Astrocyte (in vitro differentiated cells and primary cell): ENCODE measurements at places on chromosomes 12 and 14. TPM values are rescaled to one million over a fixed set of nuclear protein-coding genes. Genes with fewer than 3 reads are reported as not detected.

CD163L1 gene
- total RNA-seq = 1.3 and 1.6 TPM in 2 replicates

OASL gene
- total RNA-seq = 0.75 and 1.3 TPM in 2 replicates

OTX2 gene
- total RNA-seq = 2.3 and 8.2 TPM in 2 replicates

CYP46A1 gene
- 0.41 and 0.52 TPM in 2 replicates for total RNA-seq

KRT5 gene
- 0.25 TPM in 1 of 2 replicates, not detected in the other for total RNA-seq

CARMIL3 gene
- total RNA-seq = 0.34 and 0.38 TPM in 2 replicates

DNA sequence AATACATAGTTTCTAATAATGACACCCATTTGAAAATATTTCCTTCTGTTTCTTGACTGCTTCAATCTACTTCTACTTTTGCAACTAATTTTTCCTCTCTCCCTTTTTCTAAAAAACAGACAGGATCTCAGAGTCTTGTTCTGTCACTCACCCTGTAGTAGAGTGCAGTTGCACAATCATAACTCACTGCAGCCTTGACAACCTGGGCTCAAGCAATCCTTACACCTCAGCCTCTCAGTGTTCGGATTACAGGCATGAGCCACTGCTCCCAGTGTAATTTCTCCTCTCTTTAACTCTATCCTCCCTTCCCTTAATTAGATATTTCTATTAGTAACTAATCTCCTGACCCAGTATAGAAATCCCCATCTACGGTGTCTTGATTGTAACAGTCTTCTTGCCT, 45.4 kb downstream of the SENP1 start:
- DNase-seq = no peak

- DNase-seq = no peak
Measured at GRCh38 chr12:127745469-127746212, 521.3 kb upstream of the TMEM132C start.

DNA sequence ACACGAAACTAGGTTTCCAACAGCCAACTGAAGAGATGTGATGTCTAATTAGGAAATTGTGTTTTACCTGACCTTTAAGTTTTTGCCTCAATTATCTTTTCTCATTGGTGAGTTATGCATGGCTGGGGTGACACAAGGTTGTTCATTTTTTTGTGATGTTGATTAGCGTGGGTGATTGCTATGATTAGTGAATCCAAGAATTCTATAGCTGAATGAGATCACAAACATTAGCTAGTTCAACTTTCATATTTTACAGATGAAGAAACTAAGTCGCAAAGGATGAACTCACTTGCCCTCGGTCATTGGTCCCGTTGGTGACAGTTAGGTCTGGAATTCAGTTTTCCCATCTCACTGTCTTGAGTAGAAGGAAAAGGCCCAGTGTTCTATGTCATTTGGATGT, 32.6 kb upstream of the LMNTD1 start:
- peak; percentile 6 for DNase-seq

DNA sequence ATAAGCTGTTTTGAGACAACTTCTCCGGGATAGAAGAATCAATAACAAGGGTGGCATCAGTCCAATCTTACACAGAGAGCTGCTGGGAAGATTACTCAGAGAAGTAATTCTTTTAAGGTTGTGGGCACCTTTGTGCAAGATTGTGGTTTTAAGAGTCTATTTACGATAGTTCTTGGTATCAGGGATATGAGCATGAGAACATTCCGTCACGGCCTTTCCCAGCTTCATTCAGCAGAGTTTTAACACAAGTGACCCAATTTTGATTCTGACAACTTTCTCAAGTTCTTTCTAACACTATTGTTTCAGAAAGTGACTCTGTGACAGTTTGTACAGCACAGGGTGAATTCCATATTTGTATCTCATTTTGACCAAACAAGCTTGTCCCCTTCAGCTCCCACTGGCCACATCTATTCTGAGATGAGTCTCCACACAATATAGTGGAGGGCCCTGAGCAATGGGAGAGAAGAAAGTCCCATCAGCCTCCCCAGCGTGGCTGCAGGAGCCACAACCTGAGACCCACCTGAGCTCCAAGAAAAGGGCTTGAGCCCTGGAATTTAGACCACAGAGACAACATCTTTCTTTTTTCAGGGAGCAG, 869.2 kb downstream of the TMEM121 start:
- no peak for DNase-seq

DNA sequence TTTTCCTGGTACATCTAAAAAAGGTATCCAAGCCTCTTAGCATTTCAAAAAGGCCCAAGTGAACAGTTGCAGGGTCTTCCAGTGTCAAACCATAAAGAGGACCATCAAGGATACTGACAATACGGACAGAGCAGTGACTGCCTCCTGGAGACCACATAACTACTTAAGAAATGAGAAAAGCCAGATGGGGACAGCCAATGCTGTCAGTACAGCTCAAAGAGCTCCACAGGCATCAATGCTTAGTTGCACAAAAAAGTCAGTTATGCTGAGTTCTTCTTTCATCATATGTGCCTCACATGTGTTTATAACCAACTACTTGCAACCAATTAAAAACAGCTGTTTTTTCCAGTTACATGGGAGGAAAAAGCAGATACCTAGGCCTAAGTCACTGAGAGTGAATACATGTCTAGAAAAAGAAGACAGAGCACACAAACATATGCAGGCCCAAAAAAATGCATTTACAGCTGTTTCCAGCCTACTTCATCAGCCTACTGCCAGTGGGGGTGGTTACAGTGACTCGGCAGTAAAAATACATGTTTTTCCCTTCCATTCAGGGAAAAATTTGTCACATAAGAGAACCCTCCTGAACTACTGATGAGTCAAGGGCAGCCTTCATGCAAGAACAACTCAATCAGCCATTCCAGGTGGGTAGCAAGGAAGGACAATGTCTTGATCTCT, 84.0 kb downstream of the DCAF5 start:
- DNase-seq = peak; percentile 81

- peak; percentile 5 for DNase-seq
Measured at GRCh38 chr12:21773263-21773741, 1.2 kb downstream of the KCNJ8 start.

- no peak for DNase-seq
Measured at GRCh38 chr14:90506748-90507147, 109.9 kb downstream of the CALM1 start.

- DNase-seq = peak; percentile 24
Measured at GRCh38 chr14:49303946-49304516, 282.1 kb downstream of the RPS29 start.

GRCh38 chr12:16359512-16360491, 12.4 kb downstream of the MGST1 start:
- DNase-seq = peak; percentile 11

DNA sequence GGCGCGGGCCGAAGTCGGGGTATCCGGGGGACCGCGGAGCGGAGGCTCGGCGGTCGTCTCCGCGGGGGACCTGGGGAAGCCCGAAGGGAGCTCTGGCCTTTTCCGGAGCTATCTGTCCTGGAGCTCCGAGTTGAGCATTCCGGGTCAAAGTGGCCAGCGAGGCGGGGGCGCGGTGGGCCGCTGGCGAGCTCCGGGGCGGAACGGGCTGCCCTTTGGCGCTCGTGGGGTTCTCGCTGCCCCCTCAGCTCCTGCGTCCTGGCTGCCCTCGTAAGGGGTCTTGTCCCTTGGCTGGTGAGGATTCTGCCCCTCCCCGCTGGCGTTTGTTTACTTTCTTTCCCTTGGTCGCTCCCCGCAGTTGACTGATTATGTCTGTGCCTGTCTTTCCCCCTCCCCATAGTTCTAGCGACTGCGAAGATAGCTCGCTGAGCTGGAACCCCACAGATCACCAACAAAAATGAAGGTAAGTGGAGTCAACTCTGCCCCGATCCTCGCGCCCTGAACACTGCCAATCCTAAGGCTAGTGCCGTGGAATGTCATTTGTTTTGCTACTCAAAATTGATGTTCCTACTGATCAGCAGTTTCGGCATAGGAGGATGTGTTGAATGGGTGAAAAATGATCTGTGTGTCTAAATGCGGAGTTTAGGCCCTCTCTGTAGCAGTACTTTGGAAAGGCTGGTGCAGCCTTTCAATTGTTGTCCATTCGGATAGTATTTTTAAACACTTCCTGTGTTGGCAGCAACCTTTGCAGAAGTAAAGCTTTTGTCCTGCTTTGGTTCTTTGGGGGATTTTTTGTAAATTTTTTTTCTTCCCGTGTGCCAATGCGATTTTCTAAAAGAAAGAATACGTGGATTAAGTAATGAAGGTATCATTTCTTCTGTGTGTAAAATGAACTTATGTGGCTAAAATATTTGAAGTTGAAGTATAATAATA, 1.3 kb downstream of the ARID4A start:
- DNase-seq = no peak

GRCh38 chr14:56490379-56490778, 89.2 kb upstream of the TMEM260 start:
- DNase-seq = peak; percentile 14

DNA sequence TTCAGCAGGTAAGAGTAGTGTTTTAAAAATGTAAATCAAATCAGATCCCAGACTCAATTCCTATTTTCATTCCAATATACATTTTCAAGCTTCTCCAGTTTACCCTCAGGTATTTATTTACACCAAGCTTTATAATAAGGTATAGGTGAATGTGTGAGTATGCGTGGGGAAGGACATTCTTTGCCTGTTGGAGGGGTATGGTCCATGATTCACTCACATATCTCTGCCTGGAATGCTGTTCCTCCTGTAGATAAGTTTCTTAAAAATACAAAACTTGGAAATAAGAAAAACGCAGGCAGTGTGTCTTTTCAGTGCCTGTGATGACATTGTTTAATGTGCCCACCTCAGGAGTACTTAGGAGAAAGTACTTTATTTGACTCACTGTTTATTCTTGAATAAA, 118.6 kb downstream of the CCDC91 start:
- DNase-seq = peak; percentile 42

GRCh38 chr14:37903343-37904191, 304.1 kb upstream of the SSTR1 start:
- DNase-seq = peak; percentile 8
